Mucosa of descending colon (tissue), 3 donors: ENCODE measurements at places on chromosomes 6 and 20.

DNA sequence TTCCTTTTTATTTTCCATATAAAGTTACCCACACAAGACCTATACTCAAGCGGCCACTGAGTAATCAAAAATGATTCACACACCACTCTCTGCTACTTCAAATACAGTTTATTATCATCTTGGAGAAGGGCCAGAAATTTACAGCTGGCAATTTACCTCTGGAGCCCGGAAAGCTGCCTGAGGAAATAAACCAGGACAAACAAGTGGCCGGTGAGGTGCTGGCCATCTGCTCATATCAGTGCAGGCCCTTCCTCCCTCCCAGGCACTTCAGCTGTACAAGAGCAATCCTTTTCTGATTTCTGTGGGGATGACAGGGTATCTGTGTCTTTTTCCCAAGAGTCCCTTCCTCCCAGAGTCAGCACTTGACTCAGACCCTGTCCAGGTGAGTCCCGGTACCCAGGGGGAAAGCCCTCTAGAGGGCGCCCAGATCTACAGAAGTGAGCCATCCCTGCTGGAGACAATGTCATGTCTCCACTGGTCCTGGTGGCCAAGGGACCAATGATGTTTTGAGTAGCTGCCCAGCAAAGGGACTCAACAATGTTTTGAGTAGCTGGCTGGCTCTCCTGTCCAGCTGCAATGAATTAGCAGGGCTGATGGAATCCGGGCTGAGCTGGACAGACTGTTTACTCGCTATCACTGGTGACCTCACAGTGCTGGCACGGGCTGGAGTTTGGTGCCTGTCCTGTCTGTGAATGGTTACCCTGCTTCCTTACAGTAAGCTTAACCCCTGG lies 23.6 kb downstream of the LRP11 start:
- peak; percentile 90 for DNase-seq

GRCh38 chr6:108078191-108078590 lies 3.6 kb upstream of the OSTM1 start:
- DNase-seq = no peak

GRCh38 chr6:66538551-66539135 lies 831.6 kb upstream of the EYS start:
- DNase-seq = no peak

- no peak for DNase-seq
Observed at GRCh38 chr20:23159256-23159946, 73.3 kb upstream of the CD93 start.

- no peak for DNase-seq
Observed at GRCh38 chr6:157522472-157522871, 141.5 kb downstream of the ZDHHC14 start.

GRCh38 chr6:148591656-148592055 lies 155.2 kb upstream of the UST start:
- no peak for DNase-seq
